ENCODE measurements at places on chromosomes 4 and X.
A peak's percentile ranks its signal among the peaks of the same experiment; 100 is the strongest.

- DNase-seq: no peak
Measured at GRCh38 chrX:135893294-135893817, at the start of the genes CT45A10 and SAGE1. Gene CT45A10 (minus strand): TSS chrX:135893444. CDS start chrX:135885344, 8,100 bp downstream. Gene SAGE1 (plus strand): TSS chrX:135893716. CDS start chrX:135896243, 2,527 bp downstream.

DNA sequence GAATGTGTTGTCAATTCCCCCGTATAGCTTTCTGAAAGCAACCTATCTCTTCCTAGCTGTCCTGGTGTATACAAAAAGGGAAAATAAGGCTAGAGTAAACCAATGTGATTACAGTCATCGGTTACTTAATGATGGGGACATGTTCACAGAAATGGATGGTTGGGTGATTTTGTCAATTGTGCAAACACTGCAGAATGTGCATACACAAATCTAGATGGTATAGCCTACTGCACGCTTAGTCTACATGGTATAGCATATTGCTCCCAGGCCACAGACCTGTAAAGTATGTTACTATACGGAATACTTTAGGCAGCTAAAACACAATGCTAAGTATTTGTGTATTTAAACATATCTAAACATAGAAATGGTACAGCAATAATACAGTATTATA is 5.1 kb downstream of the DTHD1 start:
- no peak for DNase-seq

GRCh38 chr4:19478791-19479190 is 772.9 kb upstream of the SLIT2 start:
- no peak for DNase-seq

DNA sequence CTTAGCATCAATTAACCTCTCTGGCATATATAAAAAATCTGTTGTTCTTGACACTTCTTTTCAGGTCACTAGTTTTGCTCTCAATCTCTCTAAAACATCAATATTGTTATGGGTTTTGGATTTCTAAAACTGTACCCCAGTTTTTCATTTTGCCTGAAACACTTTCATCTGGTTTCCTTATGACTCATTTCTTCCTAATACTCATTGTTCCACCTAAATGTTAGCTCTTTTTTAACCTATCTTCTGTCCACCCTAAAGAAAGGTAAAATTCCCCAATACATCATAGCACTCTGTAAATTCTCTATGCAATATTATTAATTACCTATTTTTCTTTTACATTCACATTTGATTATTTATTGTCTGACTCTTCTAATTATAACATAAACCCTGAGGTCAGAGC is 575.5 kb upstream of the NDST4 start:
- DNase-seq: no peak

- peak; percentile 18 for DNase-seq
Measured at GRCh38 chr4:128220286-128221235, 67.1 kb downstream of the PGRMC2 start.

Data from SK-N-MC (cell line).